CD4-positive, alpha-beta T cell treated with Interleukin-6 at 100 ng/mL for 8 hours (primary cell): ENCODE measurements at places on chromosomes 3 and 15.

- DNase-seq = no peak
Measured at GRCh38 chr15:67242708-67243111, 11.8 kb downstream of the AAGAB start.

- no peak for DNase-seq
Measured at GRCh38 chr15:63469190-63469589, 35.2 kb upstream of the USP3 start.

DNA sequence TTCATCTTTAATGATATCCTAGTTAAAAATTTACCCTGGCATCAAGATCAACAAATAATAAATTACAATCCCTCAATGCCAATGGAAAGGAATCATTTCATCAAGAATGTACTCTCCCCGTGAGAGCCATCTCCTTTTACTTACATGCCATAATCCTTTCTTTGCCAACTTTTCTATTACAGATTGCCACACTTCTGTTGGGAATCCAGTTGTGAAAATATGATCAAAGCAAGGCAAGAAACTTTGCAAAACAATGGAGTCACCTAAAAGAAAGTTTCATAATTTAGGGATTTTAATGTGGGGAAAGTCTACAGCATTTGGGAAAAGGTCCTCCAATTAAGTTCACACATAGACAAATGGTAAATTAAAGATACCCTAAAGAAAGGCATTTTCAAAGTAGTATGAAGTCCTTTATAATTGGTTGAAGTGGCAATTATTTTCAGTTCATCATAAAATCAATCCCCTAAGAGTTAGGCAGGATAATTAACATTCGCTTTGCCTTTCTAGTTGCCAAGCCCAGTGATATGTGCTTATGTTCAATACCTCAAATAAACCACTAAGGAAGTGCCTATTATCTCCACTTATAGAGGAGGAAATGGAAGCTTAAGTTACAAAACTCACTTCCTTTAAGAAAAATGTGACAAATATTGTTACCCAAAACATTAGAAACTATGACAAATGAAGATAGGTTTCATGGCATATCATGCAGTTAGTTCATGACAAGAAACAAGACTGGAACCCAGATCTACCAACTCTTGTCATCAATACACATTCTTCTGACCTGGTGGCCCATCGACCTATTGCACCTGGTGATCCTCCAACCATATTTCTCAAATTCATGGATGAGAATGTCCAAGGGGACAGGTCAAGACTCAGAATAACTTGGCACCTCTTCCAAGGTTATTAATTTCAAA, 49.1 kb downstream of the TRANK1 start:
- no peak for DNase-seq

DNA sequence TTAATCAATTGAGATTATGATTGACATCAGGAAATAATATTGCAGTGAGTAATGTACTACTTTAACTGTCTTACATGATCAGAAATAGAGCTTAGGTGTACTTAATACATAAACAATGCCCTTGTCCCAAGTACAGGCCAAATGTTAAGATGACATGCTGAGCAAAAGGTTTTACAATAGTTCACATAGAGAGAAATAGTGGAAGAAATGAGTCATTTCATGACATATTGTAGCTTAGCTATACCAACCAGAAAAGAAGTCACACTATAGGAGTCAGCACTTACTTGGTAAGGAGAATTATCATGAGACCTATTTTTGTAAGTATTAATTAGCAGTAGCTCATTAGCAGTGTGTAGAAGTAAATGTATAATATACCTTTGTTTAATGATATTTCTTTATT, 96.4 kb upstream of the NANOGP8 start:
- no peak for DNase-seq

GRCh38 chr3:34312684-34313083, 514.3 kb downstream of the PDCD6IP start:
- DNase-seq = no peak

GRCh38 chr3:127789990-127790881, 32.1 kb downstream of the MGLL start:
- DNase-seq = no peak

DNA sequence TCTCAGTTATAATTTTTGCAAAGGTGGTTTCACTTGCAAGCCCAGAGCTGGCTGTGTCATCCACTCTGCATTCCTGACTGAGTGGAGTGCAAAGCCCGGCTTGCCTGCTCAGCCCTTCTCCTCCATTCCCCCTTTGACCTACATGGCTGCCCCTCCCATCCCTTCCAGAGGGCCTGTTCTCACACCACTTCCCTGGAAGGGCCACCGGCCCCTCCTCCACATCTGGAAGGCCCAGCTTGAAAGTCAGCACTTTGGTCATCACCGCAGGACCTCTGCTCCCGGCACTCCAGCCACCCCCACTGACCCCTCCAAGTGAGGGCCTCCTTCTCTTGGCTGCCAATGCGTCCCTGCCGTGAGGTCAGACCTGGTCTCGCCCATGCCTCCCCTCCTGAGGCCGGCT, 74.1 kb upstream of the RNF7 start:
- no peak for DNase-seq
